ENCODE measurements at places on chromosomes 2 and 18.

GRCh38 chr18:36829362-36830157 is 633 bp downstream of the KIAA1328 start:
- no peak for DNase-seq

- DNase-seq: no peak
Measured at GRCh38 chr2:54416166-54416813, 39.8 kb upstream of the SPTBN1 start.

GRCh38 chr2:234518986-234519642 is 22.2 kb upstream of the ARL4C start:
- DNase-seq: no peak

DNA sequence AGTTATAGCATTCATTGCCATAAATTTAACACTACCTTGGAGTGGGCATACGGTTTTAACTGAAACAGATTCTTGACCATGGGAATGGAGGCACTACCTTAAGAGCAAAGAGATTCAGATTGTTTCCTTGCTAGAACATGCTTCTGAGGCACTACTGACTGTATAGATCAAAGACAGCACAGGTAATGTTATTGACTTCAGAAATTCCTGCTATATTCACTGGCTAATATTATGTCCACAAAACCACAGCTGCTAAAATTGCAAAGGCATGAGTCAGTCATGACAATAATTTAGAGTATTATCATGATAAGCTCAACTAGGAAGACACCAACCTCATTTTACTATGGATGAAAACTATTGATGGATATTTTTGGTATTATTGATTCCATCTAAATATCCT is 39.4 kb downstream of the SLC8A1 start:
- no peak for DNase-seq

DNA sequence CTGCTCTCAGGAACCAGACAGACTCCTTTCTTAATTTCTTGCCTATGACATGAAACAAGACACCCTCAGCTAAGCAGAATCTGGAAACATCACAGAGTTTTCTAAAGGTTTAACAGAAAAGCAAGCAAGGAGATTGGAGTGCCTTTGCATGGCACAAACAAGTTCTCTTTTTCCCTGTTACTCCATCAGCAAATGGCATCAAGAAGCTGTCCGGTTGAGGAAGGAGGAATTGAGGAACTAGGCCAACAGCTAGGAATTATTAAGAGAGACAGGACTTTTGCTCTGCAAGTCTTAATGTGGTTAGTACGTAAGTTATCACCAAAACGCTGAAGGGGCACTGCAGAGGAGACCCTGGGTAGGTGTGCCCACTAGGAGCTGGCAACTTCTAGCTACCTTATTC is 53.2 kb downstream of the NEB start:
- DNase-seq: no peak

- DNase-seq: no peak
Measured at GRCh38 chr18:58762781-58763171, 91.5 kb downstream of the MALT1 start.

GRCh38 chr2:188518381-188518780 is 226.7 kb downstream of the GULP1 start:
- no peak for DNase-seq

DNA sequence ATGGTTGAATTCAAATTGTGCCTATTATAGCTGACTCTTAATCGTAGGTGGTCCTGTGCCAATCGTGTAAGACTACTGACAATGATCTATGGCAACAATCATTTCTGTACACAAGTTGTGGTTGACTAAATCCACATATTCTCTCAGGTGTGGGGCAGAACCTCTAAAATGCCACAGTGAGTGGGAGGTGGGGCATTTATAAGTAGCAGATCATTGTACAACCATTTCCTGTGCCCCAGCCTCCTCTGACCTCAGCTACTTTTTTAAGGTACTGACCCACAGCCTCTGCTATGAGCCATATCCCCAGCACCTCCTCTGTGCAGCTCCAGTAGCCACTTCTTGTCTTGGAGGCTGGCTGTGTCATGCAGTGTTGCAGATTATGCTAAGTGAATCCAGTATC is 48.6 kb upstream of the RAPH1 start:
- DNase-seq: no peak

GRCh38 chr2:82278416-82278815 is 1973.9 kb upstream of the LRRTM1 start:
- DNase-seq: no peak

- no peak for DNase-seq
Measured at GRCh38 chr2:64210816-64211215, 66.6 kb upstream of the PELI1 start.

GRCh38 chr2:44233450-44234128 is 41.7 kb upstream of the SLC3A1 start:
- peak; percentile 6 for DNase-seq

DNA sequence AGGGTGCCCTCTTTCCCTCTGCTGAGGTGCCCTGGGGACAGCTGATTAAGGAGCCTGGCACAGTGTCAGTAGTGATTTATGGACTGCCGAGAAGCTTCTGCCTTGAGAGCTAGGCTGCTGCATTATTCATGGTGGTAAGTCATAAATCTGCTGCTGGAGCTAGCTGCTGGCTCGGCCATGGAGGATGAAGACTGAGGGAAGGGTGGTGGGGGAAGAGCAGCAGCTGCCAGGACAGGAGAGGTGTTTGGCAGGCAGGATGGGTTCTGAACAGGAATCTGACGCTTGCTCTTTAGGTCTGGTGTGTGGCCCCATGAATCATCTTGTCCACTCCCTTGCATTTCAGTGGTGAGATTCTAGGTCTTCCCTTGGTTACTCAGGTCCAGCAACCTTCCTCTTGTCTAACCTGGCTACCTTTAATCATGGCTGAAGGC is 296.3 kb downstream of the DYSF start:
- DNase-seq: peak; percentile 86

- no peak for DNase-seq
Measured at GRCh38 chr2:119523952-119524694, at the start of gene SCTR. TSS of gene SCTR (minus strand) at chr2:119524483. CDS start at chr2:119524226, 257 bp downstream.

GRCh38 chr18:76306685-76307292 is 188.3 kb downstream of the ZNF516 start:
- no peak for DNase-seq

GRCh38 chr2:119679846-119680245 is 845 bp downstream of the TMEM177 start:
- no peak for DNase-seq

GRCh38 chr2:27086724-27087593 is at the start of gene KHK:
TSS of gene KHK (plus strand) at chr2:27086772. CDS start at chr2:27087260, 488 bp downstream.
- no peak for DNase-seq

DNA sequence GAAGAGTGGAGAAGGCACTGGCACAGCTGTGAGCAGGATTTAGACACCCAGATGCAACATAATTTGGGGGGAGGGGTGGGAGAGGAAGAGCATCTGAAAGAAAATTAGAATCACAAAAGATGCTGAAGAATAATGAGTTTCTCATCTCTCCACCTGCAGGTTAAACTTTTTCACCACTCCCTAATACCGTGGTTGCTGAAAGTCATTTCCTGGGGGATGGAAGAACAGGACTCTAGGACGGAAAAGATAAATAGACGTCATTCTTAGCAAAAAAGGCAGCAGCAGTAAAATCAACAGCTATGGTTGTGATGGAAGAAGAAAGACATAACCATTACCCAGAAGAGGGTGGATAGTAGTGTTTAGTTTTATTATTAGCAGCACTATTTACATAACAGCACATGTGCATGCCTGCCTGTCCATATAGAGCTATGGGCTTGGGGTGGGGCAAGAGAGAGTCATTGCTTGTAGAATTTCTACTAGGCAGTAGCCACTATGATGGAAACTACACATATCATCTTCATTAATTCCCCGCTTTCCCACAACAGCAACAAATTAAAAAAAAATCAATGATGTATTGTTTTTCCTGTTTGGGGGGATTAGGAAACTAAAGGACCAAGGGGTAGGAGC is 212.2 kb downstream of the TRIB2 start:
- DNase-seq: no peak

DNA sequence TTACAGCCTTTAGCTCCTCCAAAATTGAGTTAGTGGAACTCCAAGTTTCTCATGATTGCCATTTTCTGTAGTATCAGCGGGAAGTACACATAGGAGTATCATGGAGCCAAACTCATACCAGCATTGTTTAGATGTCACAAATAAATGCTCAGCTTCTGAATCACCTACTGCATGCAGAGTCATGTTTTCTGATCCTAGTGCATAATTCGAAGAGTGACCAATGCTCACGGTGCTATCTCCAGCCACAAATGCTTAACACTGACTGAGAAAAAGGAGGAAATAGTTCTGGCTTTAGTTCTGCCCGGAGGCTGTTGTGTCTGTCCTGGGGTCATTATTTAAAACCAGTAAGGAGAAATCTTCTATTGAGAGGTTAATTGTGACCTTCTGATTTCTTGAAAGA is 45.4 kb upstream of the LRATD1 start:
- DNase-seq: no peak

GRCh38 chr2:75390169-75390568 is 170.6 kb downstream of the EVA1A start:
- no peak for DNase-seq

DNA sequence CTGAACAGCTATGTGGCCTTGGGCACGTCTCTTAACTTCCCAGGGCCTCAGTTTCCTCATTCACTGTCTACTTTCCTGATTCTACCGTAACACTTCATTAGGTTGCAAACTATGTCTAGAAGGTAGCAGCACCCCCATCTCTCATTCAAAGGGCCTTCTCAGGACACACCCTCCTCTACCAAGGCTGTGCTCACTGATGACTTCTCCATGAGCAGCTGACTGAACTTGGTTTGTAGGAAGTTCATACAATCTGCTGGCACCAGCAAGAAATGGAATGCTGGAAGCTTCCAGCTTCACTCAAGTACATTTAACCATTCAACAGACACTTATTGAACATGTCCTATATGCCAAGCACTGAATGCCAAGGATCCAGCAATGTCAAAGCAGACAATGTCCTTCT is 250.8 kb upstream of the CTAGE1 start:
- DNase-seq: no peak

GRCh38 chr2:122516775-122517174 is 761.3 kb downstream of the TSN start:
- no peak for DNase-seq

- DNase-seq: no peak
Measured at GRCh38 chr2:119756837-119757236, 2.9 kb upstream of the PTPN4 start.

- no peak for DNase-seq
Measured at GRCh38 chr18:59150236-59150635, 10.6 kb downstream of the SEC11C start.

DNA sequence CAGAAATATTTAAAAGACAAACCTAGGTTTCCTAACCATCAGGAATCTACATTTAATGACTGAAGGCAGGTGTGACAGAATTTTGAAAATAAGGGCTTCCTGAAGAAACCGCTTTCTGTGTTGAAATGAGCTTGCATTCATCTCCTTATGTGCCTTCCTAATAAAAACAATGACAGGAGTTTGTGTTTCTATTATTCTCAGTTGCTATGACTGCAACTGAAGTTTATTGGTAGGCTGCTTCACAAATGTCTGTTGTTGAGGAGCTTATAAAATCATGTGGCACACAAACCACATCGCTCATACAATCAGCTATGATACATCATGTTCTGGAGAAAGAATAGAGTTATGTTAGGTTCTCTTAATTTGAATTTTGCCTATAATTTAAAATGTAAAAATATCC is 362.7 kb upstream of the SLC8A1 start:
- DNase-seq: no peak

DNA sequence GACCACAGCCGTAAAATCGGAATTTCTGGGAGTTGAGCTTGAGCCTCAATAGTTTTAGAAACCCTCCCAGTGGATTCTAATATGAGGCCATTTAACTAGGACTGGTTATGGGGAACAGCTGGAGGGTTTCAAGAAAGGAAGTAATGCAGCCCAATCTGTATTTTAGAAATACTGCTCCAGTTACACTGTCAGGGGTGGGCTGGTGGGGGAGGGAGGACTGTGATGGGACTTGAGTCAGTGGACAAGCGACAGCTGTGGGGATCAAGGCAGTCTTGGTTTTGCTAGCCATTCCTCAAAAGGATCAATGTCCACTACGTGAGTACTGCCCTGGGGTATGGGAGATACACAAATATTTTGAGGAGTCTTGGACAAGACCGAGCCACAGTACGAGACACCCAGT is 34.8 kb downstream of the ASB1 start:
- DNase-seq: no peak

GRCh38 chr2:215161301-215161829 is 22.9 kb upstream of the ABCA12 start:
- no peak for DNase-seq

DNA sequence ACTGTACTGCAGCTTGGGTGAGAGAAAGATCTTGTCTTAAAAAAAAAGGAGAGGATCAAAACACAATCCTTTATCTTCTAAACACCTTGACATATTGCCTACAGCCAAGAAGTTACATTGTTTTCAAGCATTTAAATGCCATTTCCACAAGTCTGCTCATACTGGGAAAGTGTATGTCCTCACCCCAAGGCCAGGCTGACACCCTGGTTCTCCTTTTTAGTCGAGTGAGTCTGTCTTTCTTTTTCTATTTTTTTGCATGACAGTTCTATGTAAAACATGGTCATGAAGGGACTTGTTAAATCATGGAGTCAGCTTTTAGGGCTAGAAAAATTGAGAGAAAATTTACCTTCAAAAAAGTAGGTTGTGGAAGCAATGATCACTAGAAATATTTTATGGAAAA is 233.3 kb downstream of the FAM210A start:
- no peak for DNase-seq

DNA sequence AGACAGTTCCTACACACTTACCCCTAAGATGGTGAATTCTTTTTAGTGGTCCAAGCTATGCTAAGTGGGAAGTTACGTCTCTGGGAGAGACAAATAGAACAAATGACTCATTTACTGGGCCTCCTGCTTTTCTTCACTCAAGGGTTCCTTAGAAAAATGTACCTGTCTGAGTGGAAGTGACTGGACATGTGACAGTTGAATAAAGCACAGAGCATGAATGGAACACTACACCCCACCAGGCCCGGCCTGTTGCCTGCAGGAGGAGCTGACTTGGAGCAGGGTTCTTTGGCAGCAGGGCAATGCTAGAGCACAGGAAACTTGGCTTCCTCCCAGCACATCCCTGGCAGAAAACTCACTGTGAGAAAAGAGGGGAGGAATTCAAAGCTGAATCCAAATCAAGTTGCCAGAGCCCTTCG is 451.0 kb upstream of the SETBP1 start:
- peak; percentile 91 for DNase-seq

- DNase-seq: no peak
Measured at GRCh38 chr2:168189835-168190569, 57.4 kb downstream of the STK39 start.

DNA sequence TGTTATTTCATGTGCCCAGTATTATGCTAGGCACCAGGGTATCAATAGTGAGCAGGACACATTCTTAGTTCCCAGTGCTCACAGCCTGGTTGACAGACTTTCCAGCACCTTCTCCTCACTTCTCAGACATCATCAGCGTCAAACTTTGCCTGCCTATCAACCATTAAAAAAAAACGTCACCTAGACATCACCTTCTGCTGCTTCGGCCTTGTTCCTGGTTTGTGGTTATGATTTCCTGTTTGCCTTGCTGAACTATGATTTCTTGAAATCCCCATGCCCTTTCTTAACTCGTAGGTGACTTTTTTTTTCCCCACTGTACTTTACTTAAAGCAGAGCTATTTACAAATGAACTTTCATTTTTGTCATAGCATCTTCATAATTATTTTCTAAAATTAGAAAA is 60.4 kb upstream of the NABP1 start:
- no peak for DNase-seq

GRCh38 chr18:35730691-35731370 is 149.3 kb downstream of the GALNT1 start:
- DNase-seq: no peak

GRCh38 chr2:163248376-163249253 is 410.0 kb upstream of the KCNH7 start:
- peak; percentile 34 for DNase-seq
